Stimulated activated CD4-positive, alpha-beta T cell treated with anti-CD3 and anti-CD28 coated beads, Interleukin-1b, Interleukin-23, amount 100 ng/mL, for 48 hours (primary cell): ENCODE measurements at places on chromosomes 7 and 10.
A peak's percentile ranks its signal among the peaks of the same experiment; 100 is the strongest.

- no peak for DNase-seq
These were observed 100.4 kb upstream of the SEMA3D start for GRCh38 chr7:85287106-85287825.

GRCh38 chr7:130299866-130300265 lies 6.9 kb downstream of the CPA4 start:
- no peak for DNase-seq

GRCh38 chr7:32479574-32480200 lies 10.5 kb downstream of the LSM5 start:
- no peak for DNase-seq

- DNase-seq, result no peak
These were observed 133.7 kb upstream of the SEMA3E start for GRCh38 chr7:83782628-83783027.

DNA sequence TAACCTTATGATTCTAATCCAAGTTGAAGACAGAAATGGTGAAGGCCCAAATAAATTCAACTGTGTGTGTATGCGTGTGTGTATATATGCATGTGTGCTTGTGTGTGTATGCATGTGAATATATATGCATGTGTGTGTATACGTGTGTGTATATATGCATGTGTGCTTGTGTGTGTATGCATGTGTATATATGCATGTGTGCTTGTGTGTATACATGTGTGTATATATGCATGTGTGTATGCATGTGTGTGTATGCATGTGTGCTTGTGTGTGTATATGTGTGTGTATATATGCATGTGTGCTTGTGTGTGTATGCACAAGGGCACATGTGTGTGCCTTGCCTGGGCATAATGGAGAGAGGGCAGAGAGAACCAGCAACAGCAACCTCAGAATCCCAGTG lies 184.7 kb upstream of the PLPP4 start:
- no peak for DNase-seq

- no peak for DNase-seq
These were observed 291.6 kb upstream of the PPP2R2D start for GRCh38 chr10:131609176-131609575.

GRCh38 chr10:57657164-57657765 lies 610.4 kb downstream of the IPMK start:
- DNase-seq, result peak; percentile 13

DNA sequence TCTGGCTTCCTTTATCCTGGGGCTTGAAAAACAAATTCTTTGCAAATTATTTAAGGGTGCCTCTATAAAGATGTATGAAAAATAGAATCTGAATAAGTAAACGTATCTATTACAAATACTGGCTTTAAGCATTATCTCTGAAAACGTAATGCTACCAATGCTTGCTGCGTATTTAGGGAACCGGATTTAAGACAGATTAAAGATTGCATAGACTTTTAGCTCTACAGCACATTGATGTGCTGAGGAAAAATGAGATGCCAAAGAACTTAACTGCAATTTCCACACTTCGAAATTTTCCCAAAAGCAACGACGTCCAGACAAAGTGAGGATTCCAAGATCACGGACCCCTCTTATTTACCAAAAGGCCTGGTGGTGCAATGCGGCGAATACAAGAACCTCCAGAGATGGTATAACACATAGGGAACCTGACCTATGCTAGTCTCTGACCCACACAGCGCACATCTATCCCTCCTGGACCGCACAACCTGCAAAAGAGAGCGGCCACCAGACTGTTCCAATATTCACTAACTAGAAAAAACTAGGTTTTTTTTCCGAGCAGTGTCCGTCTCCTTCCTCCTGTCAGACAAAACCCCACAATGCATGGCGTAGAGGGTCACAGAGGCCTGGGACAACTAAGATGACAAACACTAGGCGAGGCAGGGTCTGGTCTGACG lies 34.3 kb upstream of the PHF14 start:
- DNase-seq, result no peak

DNA sequence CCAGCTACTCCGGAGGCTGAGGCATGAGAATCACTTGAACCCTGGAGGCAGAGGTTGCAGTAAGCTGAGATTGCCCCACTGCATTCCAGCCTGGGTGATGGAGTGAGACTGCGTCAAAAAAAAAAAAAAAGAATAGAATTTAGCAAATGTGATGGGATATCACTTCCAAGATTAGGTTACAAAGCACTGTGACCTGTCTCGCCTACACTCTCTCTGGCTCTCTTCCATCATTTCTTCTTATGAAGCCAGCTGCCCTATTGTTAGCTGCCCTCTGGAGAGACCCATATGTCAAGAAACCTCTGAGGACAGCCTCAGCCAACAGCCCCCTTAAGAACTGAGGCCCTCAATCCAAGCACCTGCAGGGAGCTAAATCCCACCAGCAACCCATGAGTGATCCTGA lies 28.2 kb downstream of the ARHGAP21 start:
- no peak for DNase-seq

DNA sequence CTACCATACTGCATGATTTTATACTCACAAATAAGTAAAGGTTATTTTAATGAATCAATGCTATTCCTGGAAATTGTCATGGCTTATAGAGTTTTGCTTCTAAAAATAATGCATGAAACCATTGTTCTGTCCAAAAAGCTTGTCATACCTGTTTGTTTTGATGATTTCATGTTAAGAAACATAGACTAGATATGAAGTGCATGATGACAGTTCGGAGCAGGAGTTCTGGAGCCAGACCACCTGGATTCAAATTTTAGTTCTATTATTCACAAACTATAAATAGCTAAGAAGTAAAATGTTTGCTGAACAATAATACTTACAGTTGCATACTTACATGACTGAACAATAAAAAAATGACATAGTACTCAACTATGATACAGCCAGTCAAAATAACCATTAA lies 107.0 kb upstream of the AKR1E2 start:
- no peak for DNase-seq

GRCh38 chr7:48280100-48280499 lies 108.8 kb downstream of the ABCA13 start:
- peak; percentile 4 for DNase-seq
